ENCODE measurements at places on chromosomes 13 and 19.

DNA sequence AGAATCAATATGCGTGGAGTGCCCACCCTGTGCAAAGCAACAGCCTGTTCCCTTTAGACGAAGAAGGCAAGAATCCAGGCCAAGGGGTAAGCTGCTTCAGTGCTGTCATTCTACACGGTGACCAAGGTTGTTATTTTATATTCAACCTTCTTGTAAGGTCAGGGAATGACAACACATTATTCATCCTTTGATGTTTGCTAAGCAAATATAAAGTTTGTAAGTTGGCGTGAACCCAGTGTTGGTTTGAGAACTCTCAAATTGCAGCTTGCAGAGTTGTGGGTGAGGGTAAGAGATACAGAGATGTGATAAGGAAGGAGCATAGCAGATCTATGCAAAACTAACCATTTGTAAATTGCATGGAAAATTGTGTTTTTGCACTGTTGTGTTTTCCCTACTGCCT lies 436.7 kb downstream of the FGF9 start:
- no peak for DNase-seq

DNA sequence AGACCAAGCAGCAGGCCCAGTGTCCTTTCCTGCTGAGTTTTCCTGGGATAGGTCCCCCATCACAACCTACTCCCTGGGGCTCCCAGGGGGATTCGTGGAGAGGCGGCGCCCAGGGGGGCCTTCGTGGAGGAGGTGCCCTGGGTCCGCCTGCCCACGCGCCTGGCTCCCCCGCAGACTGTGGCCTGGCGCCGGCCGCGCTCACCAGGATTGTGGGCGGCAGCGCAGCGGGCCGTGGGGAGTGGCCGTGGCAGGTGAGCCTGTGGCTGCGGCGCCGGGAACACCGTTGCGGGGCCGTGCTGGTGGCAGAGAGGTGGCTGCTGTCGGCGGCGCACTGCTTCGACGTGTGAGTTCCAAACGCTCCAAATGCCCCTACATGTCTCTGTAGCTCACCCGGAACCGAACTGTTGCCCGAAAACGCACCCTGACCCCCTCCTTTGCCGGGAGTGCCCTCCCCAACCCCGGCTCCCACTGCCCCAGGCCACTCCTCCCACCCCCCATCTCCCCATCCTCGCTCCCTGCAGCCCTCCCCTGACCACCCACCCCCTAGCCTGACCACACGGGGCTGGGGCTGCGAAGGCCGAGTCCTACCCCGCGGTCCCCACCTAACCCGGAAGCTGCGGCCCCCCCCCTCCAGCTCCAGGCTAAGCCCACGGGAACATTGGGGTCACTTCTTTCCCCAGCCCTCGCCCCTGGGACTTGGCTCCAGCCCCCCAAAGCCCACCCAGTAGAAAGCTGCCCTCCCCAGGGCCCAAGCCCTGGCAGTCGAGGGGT lies 3.3 kb downstream of the TIMM13 start:
- DNase-seq: no peak

DNA sequence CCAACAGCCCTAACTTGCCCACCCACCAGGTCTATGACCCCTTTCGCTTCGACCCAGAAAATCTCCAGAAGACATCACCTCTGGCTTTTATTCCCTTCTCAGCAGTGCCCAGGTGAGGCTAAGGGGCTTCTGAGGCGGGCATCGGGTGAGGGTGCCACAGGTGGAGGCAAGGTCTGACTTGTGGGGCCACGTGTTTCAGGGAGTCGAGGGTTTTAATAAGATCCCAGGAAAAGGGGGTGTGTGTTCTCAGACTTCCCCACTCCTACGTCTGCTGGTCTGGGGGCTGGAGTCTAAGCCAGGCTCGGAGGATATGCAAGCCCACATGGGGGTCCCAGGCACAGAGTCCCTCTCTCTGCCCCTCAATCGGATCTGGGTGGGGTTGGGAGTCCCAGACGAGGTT lies 30.9 kb upstream of the CYP4F8 start:
- DNase-seq: no peak

- DNase-seq: no peak
Observed at GRCh38 chr13:69793783-69794453, 313.7 kb upstream of the ATXN8OS start.

GRCh38 chr19:56595548-56595899 lies 422 bp downstream of the ZNF71 start:
- DNase-seq: no peak

DNA sequence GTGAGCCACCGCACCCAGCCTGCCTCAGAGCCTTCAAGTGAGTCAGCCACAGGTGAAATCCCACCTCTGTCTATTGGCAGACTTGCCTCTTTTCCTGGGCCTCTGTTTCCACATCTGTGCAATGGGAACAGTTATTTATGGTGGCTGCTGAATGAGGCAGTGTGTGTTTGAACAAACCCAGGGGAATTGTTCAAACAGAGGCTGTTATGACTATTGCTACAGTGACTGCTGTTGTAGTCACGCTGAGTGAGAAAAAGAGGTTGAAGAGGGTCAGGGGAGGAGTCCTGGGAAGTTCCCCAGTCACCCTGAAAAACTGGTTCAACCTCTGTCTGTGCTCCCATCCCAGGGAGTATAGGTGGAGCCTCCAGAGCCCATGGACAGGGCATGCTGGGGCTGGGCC lies at the start of gene CEACAM19:
TSS of gene CEACAM19 (plus strand) at position 83 of the 400 bp plus-strand sequence. CDS start 450 bp downstream, outside the sequence.
- no peak for DNase-seq

- no peak for DNase-seq
Observed at GRCh38 chr19:7978179-7978825, 27.1 kb downstream of the ELAVL1 start.

DNA sequence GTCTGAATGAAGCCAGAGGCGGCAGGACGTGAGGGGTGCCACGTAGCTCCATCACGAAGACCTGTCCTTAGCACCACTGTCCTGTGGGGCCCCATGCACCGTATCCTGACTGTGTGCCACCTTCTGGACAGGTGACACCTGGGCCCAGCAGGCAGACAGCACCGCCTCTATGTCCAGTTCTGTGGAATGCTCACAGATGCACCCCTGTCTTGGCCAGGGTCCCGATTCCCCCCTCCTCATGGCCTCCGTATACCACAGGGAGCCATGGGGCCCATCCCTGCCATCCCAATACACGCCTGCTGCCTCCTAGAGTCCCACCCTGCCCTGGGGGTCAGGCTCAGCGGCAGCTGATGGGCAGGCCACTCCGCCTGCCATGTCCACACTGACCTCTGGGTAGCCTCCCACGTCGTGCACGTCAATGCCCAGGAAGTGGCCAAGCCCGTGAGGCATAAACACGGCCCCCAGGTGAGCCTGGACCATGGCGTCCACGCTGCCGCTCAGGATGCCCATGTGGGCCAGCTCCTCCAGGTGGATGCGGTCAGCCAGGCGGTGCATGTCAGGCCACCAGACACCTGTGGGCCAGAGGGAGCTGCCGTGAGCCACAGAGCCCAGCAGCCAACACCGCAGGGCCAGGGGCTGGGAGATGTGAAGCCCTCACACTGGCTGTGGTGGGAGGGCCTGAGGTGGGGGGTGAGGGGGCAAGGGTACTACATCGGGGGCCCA lies 17.6 kb downstream of the CEBPG start:
- DNase-seq: no peak

GRCh38 chr13:82833923-82834322 lies 1048.4 kb downstream of the SLITRK1 start:
- no peak for DNase-seq

- DNase-seq: no peak
Observed at GRCh38 chr13:44236370-44236769, 137.3 kb upstream of the SERP2 start.

DNA sequence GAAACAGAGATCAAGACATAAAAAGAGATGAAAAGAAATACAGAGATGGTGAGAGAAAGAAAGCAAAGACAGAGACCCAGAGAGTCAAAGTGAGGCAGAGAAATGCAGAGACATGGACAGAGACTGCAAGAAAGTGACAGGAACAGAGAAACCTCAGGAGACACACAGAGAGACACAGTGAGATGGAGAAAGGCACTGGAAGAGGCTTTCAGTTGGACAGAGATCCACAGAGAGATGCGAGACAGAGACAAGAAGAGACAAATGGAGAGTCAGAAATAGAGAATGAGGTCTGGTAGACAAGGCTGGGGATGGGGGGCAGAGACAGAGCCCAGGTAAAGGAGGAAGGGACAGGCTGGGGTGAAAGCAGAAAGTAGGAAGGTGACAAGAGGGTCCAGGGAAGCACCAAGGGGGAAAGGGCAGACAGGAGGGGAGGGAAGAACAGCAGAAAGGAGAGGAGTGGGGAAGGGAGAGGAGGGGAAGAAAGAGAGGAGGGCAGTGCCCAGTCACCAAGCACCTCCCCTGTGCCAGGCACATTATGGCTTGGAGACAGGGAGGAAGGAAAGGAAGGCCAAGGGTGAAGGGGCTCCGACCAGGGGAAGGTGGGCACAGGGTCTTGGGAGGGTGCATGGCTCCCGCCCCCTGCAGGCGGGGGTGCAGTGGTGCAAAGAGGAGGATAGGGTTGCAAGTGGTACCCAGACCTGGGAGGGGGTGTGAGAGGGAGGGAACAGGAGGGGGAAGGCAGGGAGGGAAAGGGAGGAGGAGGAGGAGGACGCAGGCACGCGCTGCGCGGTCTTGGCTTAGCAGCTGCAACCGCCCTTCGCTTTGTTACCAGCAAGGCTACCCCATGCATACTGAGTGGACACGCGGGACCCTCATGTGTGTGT lies 38.4 kb downstream of the DEDD2 start:
- DNase-seq: no peak

- DNase-seq: no peak
Observed at GRCh38 chr13:42100960-42101359, 52.5 kb downstream of the DGKH start.

Data from BJ (cell line).